ENCODE measurements at places on chromosomes 6 and 20.

- no peak for DNase-seq
These were observed 522 bp upstream of the EPB41L1 start for GRCh38 chr20:36153736-36154699.

- no peak for DNase-seq
These were observed 576.7 kb upstream of the AGPAT4 start for GRCh38 chr6:161850562-161850961.

DNA sequence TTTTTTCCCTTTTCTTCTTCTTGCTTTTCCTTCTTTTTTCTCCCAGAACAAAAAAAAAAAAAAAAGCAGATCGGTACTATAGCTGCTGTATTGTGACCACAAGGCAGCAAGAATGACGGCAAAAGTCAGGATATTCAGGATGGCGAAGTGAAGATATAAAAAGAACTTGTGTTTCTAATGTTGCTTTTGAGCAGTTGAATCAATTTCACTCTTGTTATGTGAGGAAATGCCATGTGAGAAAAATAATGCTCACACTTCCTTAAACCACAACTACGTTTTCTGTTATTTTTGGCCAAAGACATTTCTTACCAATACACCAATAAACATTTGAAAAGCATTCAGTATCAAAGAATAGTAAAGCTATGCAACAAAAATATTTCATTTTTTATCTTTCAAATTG, 510.5 kb downstream of the HACE1 start:
- DNase-seq = no peak

DNA sequence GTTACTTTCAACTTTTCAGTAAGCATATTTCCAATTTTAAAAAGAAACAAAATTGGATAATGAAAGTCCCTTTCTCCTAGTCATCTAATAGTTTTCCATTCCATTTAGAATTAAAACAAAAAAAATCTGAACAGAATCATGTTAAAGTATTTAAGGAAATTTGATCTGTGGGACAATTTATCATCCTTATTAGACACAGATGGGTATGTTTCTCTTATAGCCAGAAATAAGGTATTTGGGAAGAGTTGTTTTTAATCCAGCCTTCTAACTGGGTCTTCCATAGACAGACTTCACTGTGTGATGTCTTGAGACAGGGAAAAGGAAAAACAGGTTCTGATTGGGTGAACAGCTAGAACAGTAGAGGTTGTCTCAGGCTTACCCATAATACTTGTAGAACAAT, 39.5 kb upstream of the STXBP5 start:
- no peak for DNase-seq

GRCh38 chr20:4946986-4947385, 54.3 kb downstream of the SLC23A2 start:
- no peak for DNase-seq

GRCh38 chr6:48417927-48418326, 306.9 kb upstream of the PTCHD4 start:
- DNase-seq = no peak

- no peak for DNase-seq
These were observed 79.2 kb downstream of the PREX1 start for GRCh38 chr20:48748556-48748955.

DNA sequence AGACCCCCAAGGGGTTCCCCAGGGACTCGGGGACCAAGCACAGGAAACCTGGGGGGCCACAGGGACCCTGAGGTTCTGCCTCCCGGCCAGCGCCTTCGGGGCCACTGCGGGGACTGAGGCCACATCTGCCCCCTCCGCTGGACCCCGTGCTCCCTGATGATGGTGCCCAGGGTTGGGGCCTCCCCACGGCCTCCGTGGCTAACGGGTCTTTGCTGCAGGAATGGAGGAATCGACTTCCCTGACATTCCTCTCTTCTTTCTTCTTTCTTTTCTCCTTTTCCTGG, 330.2 kb downstream of the TAF4 start:
- DNase-seq = no peak

DNA sequence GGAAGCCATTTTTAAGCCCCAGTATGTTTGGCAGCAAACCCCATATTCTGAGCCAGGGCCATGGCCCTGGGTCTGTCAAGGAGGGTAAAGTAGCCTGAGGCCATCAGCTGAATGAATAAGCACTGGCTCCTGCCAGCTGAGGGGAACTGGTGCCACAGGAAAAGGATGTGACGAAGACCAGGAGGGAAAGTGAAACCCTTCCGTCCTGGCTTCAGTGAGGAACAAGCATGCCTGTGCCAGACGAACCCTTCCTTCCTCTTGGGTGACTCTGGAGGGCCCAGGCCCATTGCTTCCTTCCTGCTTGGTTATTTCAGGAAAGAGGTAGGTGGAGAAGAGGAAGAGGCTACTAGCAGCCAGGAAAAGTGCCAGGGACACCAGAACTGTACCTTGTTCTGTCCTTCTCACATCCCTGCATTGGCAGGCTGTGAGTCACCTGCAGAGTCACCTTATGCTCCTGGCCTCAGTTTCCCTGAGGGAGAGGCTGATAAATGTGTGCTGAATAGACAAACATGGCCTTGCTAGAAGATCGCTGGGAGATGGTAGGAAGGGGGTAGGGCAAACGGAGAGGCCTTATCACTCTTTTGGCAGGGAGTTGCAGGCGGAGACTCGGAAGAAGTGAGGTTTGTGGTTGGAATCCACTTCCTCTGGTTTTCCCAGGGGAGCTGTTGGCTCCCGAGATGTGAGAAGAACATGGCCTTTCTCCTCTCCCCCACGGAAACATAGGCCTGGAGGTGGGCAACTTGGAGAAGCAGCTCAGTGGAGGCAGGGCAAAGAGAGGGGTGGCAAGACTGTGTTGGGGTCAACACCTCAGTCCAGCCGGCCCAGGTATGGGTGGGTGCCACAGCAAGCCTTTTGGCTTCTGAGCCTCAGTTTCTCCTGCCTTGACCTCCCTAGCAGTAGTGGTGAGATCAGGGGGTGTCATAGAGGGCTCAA, 37.4 kb downstream of the COX4I2 start:
- peak; percentile 14 for DNase-seq

GRCh38 chr20:6975311-6975710, 207.8 kb downstream of the BMP2 start:
- no peak for DNase-seq

- no peak for DNase-seq
These were observed 31.6 kb downstream of the DSE start for GRCh38 chr6:116402108-116402937.

DNA sequence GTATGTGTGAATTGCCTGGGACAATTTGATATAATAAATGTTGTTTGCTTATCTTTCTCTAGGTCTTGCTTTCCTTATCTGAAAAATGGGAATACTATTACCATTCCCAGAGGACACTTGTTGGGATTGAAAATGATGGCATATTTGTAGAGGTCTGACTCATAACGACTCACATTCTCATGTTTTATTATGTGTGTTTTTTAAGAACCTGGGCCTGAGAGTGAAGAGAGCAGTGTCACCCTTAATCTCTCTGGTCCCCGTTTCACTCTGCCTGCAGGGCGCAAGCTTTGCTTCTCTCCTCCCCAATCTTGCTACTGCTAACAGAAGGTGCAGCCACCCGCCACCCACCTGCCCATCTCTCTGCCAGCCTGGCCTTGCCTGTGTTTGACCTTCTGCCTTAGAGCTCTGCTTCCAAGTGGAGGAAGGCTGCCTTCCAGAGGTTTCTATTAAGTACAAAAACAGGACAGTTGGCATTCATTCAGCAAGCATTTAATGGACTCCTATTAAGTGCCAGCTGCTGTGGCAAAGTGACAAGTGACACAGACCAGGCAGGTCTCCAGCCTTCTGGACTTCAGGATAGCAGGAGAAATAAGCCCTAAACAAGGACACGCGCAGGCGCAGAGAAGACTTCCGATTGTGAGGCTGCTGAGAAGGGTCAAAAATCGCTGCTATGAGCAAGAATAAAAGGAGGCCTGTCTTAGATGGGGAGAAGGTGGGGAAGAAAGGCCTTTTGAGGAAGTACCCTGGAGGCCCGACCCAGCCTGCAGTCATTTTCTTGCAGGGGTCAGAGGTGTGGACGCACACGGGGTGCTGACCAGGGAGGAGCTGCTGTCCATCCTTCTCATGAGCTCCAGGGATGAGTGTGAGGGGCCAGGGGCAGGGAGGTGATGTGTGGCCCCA, 112.5 kb downstream of the JPH2 start:
- DNase-seq = no peak

- no peak for DNase-seq
These were observed 1.0 kb upstream of the TGM6 start for GRCh38 chr20:2379511-2380229.

DNA sequence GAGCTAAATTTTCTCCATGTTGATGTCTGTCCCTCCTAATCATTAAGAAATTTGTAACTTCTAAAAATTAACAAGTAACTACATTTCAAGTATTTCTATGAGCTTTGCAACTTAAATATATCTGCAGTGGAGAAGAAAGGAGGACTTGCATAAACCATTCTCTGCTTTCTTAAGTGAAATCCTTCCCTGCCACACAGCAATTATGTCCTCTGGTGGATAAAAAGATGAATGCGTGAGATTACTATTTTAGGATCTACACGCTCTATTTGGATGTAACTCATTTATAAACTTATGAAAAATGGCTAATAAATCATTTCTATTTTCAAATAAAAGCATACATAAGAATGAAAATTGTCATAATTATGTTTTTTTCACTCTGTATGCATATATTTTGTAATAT, 338.0 kb upstream of the PTCHD4 start:
- DNase-seq = no peak

DNA sequence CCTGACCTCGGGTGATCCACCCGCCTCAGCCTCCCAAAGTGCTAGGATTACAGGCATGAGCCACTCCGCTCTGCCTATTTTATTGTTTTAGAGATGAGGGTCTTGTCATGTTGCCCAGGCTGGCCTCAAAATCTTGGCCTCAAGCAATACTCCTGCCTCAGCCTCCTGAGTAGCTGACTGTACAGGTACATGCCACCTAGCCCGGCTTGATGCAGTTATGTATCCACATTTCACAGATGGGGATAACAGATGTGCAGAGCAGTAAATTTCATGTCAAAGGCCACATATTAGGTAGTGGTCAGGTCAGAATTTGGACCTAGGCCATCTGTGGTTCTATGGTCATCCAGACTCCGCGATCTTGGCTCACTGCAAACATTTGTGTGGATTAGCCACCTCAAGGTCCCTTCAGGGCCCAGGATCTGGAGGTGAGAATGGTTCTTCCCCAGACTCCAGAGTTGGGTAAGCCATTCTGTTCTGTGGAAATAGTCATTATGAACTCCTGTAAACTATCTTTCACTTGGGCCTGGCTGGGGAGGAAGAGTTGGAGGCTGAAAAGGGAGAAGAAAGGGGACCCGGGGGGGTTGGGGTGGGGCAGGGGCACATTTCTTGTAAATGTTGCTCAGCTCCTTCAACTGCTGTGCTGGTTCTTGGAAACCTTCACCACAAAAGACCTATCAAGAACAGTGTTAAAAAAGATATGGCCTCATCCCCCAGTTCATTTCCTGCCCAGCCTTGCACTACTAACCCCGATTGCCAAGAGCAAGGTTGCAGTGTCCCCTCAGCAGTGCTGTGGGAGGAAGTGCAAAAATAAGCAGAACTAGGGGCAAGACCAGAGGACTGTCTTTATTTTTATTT, 13.0 kb downstream of the PIM1 start:
- peak; percentile 36 for DNase-seq

- DNase-seq = no peak
These were observed 4.1 kb upstream of the NOL4L start for GRCh38 chr20:32589256-32589655.

DNA sequence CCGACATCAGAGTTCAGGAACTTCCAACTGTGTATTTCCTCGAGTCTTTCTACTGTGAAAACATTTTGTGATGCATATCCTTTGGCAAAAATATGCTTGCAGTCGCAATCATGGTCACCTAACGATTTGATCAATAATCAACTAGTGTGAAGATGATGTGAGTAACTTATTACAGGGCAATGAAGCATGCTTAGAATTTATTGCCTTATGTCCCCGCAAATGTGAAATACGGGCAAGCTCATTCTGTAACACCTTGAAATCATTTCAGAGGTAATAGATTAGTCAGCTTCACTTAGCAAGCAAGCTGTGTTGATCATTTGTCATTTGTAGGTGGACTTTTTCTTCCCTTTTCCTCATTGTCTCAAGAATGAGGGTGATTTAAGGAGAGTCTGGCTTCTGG, 67.9 kb upstream of the DOK5 start:
- no peak for DNase-seq

GRCh38 chr20:4554346-4554745, 167.4 kb upstream of the PRND start:
- no peak for DNase-seq

GRCh38 chr6:168676552-168677322, 235.8 kb downstream of the SMOC2 start:
- DNase-seq = no peak

- no peak for DNase-seq
These were observed 34.4 kb upstream of the MRPS10 start for GRCh38 chr6:42251911-42252637.

GRCh38 chr20:59817406-59817805, 116.0 kb downstream of the SYCP2 start:
- no peak for DNase-seq

- no peak for DNase-seq
These were observed 625 bp upstream of the ECHDC1 start for GRCh38 chr6:127343809-127344659.

DNA sequence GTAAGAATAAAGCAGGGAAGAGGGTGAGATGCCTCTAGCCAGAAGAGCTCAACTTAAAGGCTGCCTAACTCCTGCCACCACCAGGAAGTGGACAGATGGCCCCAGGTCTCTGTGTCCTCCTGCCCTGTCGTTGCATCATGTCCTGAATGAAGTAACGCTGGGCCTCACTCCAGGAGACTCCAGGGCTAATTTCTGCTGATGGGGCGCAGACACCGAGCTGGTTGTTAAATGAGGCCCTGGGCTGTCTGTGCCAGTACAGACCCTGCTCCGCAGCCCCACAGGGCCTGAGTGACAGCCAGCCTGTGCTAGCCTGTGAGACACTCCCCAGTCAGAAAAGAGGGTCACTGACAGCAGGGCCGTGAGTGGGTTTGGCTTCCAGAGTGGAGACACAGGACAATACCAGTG, 6.5 kb downstream of the IP6K3 start:
- DNase-seq = no peak

DNA sequence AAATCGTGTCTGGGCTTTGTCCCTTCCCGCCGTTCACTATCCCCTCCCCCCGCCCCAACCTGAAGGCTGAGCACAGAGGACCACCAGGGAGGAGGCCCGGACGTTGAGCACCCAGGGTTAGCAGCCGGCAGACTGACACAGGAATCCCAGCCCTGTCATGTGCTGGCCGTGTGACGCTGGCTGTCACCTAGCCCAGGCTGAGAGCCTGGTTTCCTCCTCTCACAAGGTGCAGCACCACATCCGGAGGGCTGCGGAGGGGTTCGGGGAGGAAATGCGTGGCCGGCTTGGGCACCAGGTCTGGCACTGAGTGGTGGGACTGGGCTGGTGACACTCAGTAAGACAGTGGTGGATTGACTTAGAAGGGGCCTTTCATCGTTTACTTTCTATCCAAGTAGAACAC, 4.6 kb upstream of the LSM14B start:
- DNase-seq = peak; percentile 55

GRCh38 chr20:56453352-56453751, 15.1 kb upstream of the RTF2 start:
- no peak for DNase-seq

DNA sequence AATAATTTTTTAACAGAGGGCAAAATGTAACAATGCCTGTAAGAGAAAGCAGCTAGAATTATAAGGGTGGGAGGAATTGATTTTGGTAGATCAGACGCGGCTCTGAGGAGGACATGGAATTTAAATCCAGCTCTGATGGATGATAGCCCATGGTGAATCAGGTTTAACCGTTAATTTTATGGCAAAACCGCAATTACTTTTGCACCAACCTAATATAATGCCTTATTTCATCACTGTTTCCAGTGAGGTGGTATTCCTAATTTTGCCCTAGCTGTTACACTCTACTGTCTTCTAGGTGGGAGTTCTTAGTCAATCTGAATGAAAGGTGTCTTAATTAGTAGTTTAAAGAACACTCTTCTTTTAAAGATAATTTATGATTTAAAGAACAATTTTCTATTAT, 198.3 kb upstream of the SMLR1 start:
- no peak for DNase-seq
